ENCODE measurements at places on chromosomes 12 and 14.

- no peak for DNase-seq
Measured at GRCh38 chr12:3950714-3951320, 77.6 kb upstream of the PARP11 start.

DNA sequence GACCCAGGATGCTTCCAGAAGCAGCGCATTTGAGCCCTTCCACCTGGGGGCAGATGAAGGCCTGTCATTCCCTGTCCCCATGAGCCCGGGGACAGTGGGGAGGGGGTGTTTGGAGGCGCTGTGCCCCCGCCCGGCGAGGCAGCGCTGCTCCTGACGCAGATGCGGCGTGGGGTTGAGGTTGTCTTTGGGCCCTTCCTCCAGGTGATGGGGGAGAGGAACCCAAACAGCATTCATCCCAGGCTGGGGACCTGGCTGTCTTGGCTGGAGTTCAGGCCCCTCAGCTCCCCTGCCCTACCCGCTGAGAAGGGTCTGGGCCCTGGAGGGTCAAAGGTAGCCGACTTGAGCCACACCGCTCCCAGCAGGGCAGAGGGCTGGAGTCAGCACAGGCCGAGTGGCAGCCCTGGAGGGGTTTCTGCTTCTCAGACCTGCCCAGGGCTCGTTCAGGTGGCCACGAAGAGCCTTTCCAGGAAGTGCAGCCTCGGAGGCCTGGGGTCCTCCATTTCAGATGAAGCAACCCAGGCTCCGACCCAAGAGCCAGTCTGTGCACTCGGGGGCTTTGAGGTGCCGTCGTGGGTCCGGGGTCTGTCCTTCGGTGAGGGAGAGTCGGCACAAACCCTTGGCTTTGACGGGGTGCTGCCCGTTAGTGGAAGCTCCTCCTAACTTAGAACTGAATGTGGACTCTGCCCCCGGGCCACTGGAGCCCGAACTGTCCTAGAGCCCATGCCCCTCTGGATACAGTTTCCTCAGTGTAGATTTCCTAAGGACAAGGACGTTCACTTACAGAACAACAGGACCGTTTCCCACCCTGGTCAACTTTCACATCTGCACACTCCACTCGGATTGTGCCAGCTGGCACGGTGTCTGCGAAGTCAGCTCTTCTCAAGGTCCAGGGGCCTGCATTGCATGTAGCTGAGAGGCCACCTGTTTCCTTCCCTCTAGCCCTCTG is 16.1 kb downstream of the ACADS start:
- DNase-seq: no peak

- DNase-seq: no peak
Measured at GRCh38 chr12:1044696-1045095, 53.7 kb downstream of the ERC1 start.

DNA sequence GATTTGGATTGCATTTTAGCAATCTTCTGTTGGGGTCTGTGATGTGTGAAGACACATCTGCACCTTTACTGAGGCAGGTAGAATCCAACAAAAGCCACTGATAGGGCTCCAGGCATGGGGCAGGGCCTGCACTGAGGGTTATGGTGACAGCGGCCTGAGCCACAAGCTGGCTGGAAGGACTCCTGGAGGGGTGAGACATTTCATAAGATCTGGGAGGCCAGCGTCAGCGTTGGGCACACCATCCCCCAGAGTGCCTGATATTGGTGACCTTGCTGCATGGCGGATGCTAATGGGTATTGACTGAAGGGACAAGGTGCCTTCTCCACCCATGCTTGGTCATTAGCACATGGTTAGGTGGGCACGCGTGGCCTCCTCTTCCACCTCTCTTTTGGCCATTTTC is 187.6 kb downstream of the CACNA1C start:
- no peak for DNase-seq

Measured in stimulated activated CD8-positive, alpha-beta memory T cell treated with anti-CD3 and anti-CD28 coated beads, Interleukin-15, amount 100 ng/mL, for 48 hours (primary cell).